ENCODE measurements at places on chromosomes 12 and 14. TPM values are rescaled to one million over a fixed set of nuclear protein-coding genes. Genes with fewer than 3 reads are reported as not detected.

GRCh38 chr12:812950-813349, 60.6 kb downstream of the WNK1 start:
- no peak for DNase-seq

GRCh38 chr12:3218228-3219171, 141.3 kb downstream of the TSPAN9 start:
- DNase-seq: peak; percentile 66

GRCh38 chr14:74519316-74520074, 25.9 kb downstream of the ISCA2 start:
- DNase-seq: no peak

DNA sequence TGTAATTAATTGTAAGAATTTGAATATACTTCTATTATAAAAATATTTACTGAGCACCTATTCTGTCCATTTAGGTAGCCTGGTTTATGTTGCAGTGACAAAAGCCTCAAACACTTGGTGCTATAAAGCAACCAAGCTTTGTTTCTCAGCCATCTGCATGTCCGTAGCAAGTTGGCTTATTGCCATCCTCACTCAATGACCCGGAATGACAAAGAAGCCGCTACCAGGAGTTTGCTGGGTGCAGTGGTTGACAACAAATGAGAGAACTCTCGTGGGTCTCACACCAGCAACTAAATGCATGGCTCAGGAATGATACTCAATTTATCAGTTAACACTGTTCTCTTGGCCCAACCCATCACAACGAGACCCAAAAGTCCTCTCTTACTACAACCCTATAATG, 553.1 kb downstream of the DIO2 start:
- DNase-seq: no peak

GRCh38 chr14:78904094-78904493, 733.9 kb downstream of the NRXN3 start:
- DNase-seq: no peak

GRCh38 chr12:82758749-82759330, 72.1 kb downstream of the TMTC2 start:
- no peak for DNase-seq

DNA sequence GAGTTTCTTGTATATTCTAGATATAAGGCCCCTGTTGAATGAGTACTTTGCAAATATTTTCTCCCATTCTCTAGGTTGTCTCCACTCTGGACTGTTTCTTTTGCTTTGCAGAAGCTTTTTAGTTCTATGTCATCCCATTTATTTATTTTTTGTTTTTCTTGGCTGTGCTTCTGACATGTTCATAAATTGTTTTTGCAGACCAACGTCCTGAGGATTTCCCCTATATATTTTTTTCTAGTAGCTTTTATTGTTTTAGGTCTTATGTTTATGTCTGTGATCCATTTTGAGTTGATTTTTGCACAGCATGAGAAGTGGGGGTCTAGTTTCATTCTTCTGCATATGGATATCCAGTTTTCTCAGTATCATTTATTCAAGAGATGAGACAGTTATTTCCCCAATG, 70.4 kb upstream of the BTG1 start:
- no peak for DNase-seq

The SLC5A8 gene
- not detected for total RNA-seq

GRCh38 chr12:120849765-120850164, 54.4 kb downstream of the SPPL3 start:
- DNase-seq: peak; percentile 68

- peak; percentile 97 for DNase-seq
Measured at GRCh38 chr14:50038398-50039119, 77.8 kb downstream of the VCPKMT start.

The NXPH4 gene
- 1.7 TPM for total RNA-seq

The MYRFL gene
- not detected for total RNA-seq

DNA sequence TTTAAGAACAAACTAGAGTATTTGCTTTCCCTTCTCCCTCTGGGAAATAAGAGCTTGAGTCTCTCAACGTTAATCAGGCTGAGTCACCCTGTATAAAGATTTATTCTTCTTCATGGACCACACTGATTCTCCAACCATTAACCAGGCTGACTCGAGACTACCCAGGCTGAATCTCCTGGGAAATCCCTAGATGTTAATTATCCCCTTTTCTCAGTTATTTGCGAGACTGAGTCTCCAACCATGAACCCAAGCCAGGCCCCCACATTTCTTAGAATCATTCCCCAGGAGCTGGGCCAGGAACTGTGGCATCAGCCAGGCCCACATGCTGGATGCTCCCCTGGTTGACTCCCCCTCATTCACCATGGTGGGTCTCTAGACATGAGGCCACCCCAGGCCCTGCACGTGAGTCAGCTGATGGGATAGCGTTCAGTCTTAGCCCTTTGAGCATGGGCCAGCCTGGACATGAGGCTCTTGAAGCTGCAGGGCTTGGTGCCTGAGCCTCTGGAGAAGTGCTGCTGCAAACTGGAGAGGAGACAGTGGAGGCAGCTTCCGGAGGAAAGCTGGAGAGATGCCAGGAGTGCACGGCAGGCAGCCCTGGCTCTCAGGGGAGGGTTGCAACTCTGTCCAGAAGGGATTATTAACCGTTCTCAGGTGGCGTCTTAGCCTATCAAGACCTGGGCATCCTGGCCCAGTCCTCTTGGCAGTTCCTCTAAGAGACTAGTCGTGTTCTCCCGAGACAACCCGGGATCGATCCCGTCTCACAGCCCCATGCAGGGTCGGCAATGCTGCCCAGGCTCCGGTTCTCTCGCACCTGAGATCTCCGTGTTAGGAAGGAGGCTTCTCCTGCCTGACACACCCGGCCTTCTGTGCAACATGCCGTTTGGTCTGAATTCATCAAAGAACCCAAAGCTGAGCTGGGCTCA, 296.6 kb downstream of the ADGRD1 start:
- DNase-seq: no peak

Measured in RPMI7951 (cell line).